ENCODE measurements at places on chromosomes 5 and 9.

DNA sequence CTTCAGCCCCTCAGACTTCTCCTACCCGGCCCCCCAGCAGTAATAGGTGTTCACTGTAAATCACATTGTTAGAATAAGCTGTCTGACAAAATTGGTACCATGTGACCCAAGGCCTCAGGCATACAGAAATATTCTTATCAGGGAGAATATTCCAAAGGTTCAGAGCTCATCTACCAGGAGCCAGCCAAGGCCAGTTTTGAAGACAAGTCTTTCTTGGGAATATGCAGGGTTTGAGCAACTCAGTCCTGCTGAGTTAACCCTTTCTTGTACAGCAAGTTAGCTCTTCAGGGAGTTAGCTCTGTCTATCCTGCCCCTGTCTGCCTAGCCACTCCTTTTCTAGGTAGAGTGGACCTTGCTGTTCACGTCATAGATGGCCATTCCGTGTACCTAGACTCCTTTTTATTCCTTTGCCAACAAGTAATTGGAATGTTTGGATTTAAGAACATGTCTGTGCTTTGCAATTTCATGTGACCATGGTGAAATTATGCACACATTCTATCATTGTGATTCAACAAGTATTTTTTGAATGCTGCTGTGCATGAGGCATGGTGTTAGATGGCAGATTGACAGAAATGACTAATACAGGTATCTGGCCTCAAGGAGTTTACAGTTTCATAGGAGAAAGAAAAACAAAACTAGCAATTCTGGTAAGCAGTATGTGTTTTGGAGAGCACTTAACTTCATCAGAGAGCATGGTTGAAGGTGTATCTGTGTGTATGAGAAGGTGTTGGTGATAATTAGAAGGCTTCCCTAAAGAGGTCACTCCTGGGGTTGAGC, 22.6 kb downstream of the TGFBR1 start:
- no peak for DNase-seq

- DNase-seq: no peak
Measured at GRCh38 chr5:132238901-132239500, 11.3 kb upstream of the P4HA2 start.

GRCh38 chr5:72519111-72519510, 11.9 kb upstream of the ZNF366 start:
- no peak for DNase-seq

DNA sequence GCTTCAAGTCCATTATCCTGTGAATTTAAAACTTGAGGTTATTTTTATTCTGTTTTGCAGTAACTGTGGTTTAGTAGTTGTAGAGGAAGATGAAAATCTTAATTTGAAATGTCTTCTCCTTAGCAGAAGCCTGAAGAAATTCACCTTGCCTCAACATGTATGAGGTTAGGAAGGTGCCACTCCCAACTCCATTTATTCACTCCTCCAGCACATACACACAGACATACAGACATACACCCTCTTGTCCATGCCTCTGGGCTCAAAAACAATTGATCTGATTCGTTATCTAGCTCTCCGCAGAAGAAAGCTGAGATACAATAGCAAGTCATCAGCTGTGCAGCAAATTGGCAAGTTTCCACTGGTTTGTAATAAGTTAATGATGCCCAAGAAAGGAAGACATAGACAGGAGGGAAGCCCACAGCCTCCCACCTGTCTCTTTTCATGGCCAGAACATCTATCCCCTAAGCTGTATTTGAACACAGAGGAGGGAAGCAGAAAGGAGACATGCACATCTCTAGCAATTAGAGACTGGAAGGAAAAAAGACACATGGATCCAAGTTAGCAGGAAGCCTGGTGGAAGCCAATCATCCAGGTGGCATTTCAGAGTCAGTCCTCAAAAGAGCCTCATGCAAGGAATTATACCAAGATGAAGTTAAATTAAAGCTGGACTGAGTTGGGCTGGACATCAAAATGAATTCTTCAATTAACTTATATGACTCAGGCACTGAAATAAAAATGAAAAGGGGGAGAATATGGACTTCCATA, 257.9 kb downstream of the ASTN2 start:
- DNase-seq: no peak

DNA sequence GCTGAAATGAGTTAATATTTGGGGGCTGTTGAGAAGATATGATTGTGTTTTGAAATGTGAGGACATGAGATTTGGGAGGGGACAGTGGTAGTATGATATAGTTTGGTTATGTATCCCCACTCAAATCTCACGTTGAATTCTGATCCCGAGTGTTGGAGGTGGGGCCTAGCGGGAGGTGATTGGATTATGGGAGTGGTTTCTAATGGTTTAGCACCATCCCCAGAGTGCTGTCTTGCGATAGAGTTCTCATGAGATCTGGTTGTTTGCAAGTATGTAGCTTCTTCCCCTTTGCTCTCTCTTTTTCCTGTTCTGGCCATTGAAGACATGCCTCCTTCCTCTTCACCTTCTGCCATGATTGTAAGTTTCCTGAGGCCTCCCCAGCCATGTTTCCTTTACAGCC, 386.0 kb downstream of the ARRDC3 start:
- DNase-seq: no peak

GRCh38 chr9:96651626-96652025, 3.5 kb downstream of the PRXL2C start:
- DNase-seq: peak; percentile 49

DNA sequence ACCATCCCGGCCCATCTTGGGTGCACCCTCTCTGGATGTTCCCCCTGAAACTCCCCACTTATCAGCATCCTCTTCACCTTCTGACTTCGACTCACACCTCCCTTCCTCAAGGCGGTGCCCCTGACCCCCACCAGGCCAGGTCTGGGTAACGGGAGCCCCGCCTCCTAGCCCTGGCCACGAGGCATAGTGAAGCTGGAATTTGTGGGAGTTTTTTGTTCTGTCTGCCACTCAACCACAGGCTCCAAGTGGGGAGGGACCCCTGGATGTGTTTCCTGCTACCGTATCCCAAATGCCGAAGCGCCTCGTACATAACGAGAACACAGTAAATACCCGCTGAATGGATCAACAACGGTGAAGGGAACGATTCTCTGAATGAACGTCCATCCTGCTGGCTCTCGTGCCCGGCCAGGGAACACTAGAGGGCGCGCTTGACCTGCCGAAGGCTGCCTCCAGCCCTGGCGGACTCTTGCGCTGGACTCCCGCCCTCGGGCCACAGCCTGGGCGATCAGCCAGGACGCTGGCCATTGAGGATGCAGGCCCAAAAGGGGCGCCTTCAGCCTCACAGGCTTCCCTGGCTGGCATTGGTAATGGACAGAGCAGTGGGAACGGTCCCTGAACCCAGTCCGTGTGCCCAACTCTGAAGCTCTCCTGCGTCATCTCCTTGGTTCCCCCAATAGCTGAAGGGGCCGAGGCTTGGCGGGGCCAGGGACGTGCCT, 47.3 kb upstream of the PHYKPL start:
- peak; percentile 93 for DNase-seq

- no peak for DNase-seq
Measured at GRCh38 chr5:32869216-32869615, 158.1 kb downstream of the NPR3 start.

DNA sequence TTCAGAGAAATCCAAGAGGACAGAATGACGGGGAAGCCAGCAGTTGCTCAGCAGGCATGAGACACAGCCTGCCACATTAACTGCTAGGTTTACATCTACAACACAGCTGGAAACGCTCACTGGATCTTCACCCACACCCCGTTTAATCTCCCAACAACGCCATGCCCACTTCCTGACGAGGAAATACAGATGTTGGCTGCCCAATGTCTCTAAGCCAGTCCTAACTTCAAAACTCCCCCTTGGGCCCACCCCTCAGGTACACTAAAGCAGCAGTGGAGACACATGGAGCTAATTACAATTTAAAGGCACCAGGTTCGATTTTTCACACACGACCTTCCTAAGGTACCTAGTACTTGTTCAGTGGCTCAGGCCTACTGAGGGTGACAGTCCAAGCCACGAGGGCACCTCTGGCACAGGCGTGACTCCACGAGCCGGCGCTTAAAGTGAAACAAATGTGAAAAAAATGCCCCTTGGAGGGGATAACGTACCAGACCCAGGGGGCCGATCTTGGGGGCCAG, 904 bp downstream of the RPL12 start:
- no peak for DNase-seq

- no peak for DNase-seq
Measured at GRCh38 chr5:97658116-97658900, 475.3 kb upstream of the RIOK2 start.

DNA sequence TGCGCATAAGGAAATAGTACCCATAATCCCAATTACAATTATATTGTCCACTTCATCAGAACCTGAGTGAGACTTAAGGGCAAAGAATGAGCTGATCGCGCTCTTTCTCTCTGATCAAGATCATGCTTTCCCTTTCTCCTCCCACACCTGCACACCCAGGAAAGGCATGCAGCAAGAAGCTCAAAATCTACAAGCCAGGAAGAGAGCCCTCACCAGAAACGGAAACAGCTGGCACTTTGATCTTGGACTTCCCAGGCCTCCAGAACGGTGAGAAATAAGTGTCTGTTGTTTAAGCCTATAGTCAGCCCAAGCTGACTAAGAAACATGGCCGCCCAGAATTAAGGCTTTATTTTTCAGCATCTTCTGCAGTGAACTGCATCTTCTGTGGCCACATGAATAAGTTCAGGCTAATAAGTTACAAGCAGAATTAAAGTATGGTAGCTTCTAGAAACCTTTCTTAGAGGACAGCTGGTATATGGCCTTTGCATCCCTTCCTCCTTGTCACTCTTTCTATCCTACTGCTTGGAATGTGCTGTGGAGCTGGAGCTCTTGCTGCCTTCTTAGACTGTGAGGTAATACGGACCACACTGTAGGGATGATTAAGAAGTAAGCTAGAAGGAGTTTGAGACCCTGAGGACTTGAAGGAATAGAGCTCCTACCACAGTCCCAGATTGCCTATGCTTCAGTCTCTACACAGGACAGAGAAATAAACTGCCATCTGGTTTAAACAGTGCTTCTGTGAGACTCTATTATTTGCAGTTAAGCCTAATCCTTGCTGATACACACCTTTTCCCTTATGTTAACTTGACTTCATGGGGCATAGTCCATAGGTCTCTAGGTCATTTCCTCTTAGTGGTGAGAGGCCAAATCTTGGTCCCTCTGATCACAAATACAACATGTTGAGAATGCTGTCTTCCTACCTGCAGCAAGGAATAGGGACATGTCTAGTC, 17.2 kb downstream of the OR2S2 start:
- no peak for DNase-seq

- no peak for DNase-seq
Measured at GRCh38 chr9:101027236-101027635, 1.3 kb upstream of the PLPPR1 start.

- DNase-seq: no peak
Measured at GRCh38 chr9:129338724-129339430, 160.8 kb upstream of the IER5L start.

DNA sequence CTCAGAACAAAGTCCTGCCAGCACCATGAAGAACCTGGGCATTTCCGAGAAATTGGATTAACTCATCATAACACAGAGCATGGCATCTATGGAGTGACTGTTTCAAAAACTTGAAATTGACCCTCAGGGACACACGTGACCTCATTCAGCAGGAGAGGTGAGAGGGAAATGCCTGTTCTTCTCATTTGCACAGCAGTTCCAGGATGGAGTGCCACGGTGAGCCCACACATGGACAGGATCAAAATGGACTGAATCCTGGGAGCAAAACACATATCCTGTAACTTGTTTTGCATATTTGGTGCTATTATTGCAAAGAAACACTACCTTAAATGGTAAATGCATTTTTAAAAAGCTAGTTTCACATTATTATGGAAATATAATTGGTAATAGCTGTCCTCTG, 256.1 kb upstream of the IRX2 start:
- DNase-seq: no peak

DNA sequence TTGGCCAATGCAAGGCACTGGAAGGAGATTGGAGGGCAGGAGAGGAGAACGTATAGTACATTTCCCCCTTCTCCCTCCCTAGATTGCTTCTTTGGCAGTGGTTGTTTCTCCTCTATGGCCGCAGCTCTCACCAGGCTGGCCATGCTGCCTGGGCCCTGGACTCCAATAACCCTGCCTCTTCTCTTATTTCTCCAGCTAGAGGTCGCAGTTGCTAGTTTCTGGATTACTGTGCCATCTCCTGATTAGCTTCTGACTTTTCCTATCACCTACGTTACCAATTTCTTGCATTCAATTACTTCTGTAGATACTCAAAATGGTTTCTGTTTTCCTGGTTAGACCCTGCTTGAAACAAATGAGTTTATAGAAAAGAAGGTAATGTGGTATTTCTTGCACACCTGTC, 2.4 kb upstream of the MACIR start:
- no peak for DNase-seq

GRCh38 chr9:136089697-136090045, 5.4 kb downstream of the NACC2 start:
- no peak for DNase-seq

DNA sequence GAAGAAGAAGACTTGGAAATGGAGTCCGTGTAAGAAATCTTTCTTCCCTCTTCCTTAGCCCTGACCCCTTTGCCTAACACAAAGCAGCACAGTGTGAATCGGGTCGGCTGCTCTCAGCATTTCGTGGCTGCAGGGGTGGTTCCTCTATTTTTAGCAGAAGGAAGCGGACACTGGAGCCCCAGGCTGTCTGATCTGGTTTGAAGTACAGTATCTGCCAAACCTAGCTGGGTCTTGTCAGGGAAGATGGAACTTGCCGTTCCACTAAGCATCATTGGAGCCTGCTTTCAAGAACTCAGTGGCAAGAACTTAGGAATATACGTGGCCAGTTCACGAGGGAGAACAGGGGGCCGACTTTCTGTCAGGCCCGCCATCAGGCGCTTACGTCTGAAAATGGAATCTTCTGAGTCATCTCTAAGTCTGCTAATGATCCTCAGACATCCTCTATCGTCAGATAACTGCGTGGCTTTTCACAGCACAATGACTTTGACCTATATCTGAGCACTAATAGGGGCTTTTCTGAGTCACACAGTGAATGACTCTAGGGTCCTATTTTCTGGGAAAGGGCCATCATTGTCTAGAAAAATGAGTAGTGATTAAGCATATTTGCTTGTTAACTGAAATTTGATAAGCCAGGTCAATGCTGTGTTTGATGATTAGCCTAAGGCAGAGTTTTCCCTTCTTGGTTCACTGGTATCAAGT, 43.3 kb upstream of the NCS1 start:
- peak; percentile 77 for DNase-seq

DNA sequence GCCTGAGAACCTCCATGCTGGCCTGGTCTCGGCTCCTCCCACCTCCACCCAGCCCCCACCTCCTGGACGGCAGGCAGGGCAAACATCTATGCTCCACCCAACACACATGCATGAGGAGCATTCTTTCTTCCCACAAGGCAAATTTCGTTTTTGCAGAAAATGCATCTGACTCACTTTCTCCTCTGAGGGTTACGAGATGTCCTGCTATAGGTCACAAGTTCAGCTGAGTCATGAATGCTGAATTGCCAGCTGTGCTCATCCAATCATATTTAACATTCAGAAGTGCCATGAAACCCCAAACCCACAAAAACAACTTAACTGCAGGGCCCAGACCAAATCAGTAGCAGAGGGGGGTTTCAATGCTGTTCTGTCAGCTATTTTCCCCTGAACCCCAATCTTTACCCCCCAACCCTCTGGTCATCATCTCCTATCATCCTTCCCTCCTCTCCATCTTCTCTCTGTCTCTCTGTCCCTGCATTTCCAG, 39.0 kb upstream of the OSMR start:
- DNase-seq: no peak

GRCh38 chr5:151676719-151677118, 10.0 kb downstream of the SPARC start:
- DNase-seq: no peak
